ENCODE measurements at places on chromosomes 6 and 20.

DNA sequence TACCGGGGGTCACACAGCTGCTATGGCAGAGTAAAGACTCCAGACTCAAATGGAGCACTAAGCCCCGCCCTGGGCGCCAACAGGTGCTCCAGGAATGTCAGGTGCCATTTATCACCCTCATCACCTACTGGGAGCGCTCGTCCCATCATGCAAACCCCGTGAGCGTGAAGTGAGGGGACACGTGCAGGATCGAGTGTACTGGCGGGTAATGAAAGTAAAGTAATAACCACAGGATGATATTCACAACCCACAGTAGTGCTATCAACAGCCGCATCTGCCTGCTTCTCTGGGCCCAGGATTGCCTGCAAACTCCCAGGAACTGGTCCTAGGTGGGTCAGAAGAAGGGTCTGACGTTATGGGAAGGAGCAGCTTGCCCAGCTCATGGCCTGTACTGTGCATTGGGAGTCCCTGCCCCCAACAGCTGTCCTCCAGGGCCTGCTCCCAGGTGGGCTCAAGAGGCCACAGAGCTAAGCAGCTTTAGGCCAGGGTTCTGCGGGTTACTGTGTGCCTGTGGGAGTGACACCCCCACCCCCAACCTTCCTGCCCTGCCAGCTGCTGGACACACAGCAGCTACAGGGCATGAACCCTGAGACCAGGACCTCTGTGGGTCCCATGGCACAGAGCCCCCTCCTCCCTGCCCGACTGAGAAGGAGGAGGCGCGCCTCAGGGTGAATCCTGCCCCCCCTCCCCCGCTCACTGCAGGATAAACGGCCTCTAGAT, 120.5 kb upstream of the SULF2 start:
- no peak for DNase-seq

DNA sequence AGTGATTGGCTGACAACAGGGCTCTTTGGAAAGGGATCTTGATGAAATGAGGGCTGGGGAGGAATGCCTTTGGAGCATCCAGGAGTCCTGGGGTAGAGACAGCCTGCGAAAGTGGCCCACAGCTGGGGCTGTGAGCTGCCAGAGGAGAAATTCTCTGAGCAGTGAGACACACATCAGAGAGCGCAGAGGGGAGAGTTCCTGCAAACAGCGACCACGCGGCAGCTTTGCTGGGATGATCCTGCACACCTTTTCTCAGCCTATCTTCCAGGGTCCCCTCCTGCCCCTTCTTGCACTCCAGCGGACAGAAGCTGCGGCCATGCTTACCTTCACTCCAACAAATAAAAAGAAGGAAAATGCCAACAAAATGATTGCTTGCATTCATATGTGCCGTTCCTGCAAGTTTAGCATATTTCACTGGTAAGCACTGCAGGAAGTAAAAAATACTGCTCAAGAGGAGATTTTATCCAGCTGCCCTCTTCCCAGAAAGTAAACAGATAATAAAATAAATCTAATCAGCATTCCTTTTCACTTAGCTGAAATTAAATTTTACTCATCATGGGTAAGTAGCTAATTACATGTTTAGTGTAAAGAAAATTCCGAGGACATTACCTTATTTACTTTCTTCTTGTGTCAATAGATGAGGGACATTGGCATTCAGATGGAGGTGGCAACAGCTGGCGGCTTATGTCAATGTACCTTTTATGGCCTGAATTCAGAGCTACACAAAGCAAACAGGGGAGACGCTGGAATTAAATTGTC, 339.9 kb upstream of the ARID1B start:
- no peak for DNase-seq

- no peak for DNase-seq
Observed at GRCh38 chr20:64196309-64196708, 32.1 kb downstream of the MYT1 start.

DNA sequence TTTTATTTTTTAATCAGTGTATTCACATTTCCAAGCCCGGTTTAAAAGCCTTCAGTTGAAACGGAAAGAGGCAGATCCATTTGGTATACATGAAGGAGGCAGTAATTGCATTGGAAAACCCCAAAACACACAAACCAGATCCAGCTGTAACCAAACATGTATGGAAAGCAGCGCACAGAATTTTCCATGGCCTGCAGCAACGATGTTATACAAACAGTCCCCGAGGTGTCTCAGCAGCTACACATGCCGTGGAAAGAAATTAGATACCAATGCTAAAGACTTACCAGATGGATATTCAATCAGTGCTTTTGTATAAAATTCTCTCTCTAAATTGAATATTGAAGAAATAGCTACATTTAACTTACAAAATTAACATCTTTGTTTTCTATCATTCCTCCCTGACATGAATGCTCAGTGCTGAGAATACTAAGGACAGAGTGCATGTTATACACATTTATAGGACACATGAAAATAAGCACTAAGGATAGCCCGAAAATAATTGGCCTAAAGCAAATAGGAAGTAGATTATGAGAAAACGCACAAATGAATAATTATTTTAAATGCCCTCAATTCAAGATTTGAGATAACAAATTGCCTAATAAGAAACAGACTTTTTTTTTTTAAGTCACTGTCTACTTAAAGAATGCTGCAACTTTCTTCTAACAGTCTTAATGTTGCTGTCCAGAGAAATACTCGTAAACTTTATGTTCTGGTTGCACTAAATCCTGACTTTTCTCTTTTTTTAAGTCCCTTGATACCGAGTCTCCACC, 713.1 kb downstream of the HDGFL1 start:
- no peak for DNase-seq

DNA sequence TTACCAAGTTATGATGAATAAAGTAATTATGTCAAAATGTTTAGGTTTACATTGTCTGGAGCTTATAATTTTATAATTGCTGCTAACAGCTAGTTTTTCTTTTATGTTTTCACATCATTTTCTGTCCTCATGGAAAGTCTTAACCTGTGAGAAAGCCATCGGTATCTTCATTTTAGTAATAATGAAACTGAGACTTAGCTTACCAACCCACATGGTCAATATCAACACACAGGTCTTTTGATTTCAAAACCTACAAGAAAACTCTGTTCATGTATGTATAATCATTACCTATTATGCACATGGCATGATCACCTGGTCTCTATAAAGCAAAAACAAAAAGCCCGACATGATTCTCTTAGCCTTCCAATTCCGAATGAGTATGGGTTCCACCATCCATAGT, 61.9 kb downstream of the KCNQ5 start:
- peak; percentile 26 for DNase-seq

GRCh38 chr20:47237715-47238114, 118.8 kb downstream of the ZMYND8 start:
- DNase-seq = no peak

- peak; percentile 17 for DNase-seq
Observed at GRCh38 chr6:159692303-159693127, 526 bp downstream of the SOD2 start.

GRCh38 chr20:10558635-10559187, 115.1 kb downstream of the JAG1 start:
- DNase-seq = no peak

DNA sequence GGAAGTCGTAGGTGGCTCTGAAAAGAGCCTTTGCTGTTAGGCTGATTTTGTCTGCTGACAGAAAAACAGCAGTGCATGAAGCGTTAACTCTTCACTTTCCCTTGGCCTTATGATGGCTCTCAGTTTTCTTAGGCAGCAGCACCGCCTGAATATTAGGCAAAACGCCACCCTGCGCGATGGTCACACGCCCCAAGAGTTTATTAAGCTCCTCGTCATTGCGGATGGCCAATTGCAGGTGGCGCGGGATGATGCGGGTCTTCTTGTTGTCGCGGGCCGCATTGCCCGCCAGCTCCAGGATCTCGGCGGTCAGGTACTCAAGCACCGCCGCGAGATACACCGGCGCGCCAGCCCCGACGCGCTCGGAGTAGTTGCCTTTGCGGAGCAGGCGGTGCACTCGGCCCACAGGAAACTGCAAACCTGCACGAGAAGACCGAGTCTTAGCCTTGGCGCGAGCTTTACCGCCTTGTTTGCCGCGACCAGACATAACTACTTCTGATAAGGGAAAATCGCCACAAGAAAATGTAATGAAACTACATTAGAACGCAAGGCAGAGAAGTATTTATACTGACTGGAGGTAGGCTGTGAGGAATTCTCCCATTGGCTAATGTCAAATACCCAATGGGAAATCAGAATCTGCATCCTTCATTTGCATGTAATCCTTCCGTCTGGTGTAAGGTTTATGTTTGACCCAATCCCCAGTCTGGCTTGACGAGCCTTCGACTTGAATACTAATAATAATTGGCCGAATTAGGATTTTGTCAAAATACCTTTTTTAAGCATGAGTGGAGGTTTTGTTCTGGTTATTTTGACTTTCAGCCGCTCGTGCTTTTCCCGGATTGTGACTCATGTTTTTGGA, 53.9 kb upstream of the HFE start:
- DNase-seq = no peak

- DNase-seq = no peak
Observed at GRCh38 chr6:75893058-75893775, 144.2 kb downstream of the MYO6 start.

GRCh38 chr20:62723351-62723750, 14.7 kb downstream of the NTSR1 start:
- DNase-seq = no peak

DNA sequence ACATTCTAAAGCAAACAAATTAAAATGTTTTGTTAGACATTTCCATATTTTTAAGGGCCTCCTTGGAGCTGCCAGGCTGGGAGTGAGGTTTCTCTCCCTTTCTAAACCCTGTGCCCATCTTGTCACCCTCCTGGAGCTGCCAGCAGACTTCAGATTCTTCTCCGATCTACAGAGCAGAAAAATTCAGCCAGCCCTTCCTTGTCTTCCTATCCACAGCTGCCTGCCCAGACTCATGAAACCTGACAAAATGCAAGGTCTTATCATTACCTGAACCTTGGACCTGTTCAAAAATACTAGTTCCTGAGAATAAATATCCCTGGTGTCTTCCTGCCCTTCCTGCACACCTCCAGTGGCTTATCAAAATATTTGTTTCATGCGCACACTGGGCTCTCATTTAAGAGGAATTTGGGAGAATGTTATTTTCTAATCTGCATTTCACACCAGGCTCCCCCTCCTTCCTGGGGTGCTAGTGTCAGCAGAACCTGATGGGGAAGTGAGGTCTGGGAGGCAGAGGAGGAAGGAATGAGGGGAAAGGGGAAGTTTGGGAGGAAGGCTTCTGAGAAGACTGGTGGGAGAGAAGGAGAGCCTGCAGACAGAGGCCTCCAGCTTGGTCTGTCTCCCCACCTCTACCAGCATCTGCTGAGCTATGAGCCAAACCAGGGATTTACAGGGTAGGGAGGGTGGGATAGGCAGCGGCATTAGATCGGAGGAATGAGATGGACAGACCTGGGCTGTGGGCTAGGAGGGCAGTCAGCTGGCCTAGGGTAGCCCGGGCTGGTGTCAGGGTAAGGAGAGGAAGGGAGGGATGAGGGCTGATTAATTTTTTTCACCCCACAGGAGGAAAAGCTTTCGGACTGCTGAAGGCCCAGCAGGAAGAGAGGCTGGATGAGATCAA, at the start of gene AIF1:
Gene AIF1 (plus strand): TSS at position 551 of the 895 bp plus-strand sequence. CDS start 96 bp downstream, at position 647.
- no peak for DNase-seq

- DNase-seq = no peak
Observed at GRCh38 chr6:139553916-139554315, 179.5 kb upstream of the CITED2 start.

GRCh38 chr6:50791900-50792508, 26.7 kb upstream of the TFAP2B start:
- peak; percentile 9 for DNase-seq

DNA sequence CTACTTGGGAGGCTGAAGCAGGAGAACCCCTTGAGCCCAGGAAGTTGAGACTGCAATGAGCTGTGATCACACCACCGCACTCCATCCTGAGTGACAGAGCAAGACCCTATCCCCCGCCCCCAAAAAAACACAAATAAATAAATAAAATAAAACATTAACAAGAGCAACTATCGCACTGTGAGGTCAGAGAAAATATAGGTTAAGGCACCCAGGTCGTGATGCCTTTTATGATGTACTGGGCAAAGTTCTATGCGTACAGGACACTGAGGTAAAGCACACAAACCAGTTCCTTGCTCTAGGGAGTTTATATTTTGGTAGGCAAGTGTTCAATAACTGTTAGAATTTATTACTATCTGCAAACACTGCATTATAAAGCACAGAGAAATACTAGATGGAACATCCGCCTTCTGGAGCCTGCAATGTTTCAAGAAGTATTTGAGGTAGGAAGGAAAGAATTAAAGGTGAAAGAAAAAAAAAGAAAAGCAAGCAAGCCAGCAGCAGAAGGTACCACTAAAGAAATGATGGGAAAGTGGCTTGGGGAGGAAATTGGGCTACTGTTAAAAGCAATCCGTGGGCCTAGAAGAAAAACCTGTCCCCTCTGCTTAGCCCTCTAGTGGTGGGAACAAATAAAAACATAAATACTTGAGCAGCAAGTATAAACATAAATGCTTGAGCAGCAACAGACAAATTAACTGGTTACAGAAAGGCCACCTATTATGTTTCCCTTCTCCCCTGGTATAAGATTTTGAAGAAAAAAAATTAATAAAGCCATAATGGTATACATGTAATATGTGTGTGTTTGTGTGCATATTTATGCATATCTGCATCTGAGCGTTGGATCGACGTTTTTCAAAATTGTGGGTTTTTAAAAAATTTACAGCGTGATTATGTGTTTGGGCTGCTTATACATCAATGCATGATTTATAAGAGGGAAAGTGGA, 128.0 kb downstream of the PHACTR1 start:
- no peak for DNase-seq

DNA sequence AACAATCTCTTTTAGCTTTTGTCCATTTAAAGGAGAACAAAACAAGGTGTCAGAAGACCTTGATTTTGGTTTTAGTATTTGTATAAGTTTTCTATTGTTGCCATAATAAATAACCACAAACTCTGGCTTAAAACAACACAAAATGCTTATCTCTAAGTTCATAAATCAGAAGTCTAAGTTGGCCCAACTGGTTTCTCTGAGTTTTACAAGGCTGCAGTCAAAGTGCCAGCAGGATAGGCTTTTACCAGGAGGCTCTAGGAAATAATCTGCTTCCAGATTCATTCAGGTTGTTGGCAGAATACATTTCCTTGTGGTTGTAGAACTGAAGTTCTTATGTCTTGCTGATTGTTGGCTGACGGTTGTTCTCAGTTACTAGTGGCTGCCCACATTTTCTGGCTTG, 147.2 kb upstream of the HMGCLL1 start:
- no peak for DNase-seq

DNA sequence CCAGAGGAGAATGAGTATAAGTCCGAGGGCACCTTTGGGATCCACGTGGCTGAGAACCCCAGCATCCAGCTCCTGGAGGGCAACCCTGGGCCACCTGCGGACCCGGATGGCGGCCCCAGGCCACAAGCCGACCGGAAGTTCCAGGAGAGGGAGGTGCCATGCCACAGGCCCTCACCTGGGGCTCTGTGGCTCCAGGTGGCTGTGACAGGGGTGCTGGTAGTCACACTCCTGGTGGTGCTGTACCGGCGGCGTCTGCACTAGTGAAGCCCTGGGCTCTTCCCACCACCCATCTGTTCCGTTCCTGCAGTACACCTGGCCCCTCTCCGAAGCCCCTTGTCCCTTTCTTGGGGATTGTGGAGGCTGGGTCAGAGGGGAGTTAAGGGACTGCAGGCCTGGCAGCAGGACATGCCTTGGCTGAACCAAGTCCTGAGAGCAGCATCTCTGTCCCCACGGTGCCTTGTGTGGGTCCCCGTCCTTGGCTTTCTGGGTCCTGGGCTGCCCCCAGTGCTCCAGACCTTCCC, 19.3 kb downstream of the MAVS start:
- DNase-seq = no peak

- DNase-seq = no peak
Observed at GRCh38 chr6:169905041-169905807, 153.8 kb downstream of the ERMARD start.

GRCh38 chr6:30463651-30464618, 25.4 kb upstream of the HLA-E start:
- DNase-seq = no peak

- DNase-seq = no peak
Observed at GRCh38 chr6:114740547-114740946, 397.7 kb upstream of the HS3ST5 start.
